ENCODE measurements at places on chromosomes 13 and 19.

DNA sequence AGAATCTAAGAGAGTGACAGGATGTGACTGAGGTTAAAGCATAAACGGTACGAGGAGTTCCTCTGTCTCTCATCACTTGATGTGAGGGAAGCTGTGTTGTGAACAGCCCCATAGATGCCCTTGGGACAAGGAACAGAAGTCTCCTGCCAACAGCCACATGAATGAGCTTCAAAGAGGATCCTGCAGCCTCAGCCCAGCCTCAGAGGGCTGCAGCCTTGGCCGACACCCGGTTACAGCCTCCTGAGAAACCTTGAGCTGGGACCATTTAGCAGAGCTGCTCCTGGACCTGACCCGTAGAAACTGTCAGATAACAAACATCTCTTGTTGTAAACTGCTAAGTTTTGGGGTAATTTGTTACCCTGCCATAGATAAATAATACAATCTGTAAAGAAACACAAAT lies 54.2 kb downstream of the CCNE1 start:
- no peak for DNase-seq
- no peaks in the 10 kb centered on the region for H3K4me1 ChIP-seq
- H3K27ac ChIP-seq, result no peak overlapping the region
- H3K36me3 ChIP-seq, result no peaks in the 10 kb centered on the region
- H3K4me3 ChIP-seq, result no peak overlapping the region
- peaks cover 11% of the 10 kb centered on the region for H3K27me3 ChIP-seq

GRCh38 chr19:840519-841206 lies at the start of gene PRTN3:
PRTN3 (plus strand) TSS chr19:840999; CDS start chr19:841009, 10 bp downstream.
- H3K27ac ChIP-seq, result no peak within 1 kb of the TSS
- H3K36me3 ChIP-seq, result no peaks in the 10 kb centered on the region
- no peaks in the 10 kb centered on the region for H3K4me1 ChIP-seq
- H3K4me3 ChIP-seq, result no peak within 1 kb of the TSS
- peaks cover 36% of the 10 kb centered on the region for H3K27me3 ChIP-seq

DNA sequence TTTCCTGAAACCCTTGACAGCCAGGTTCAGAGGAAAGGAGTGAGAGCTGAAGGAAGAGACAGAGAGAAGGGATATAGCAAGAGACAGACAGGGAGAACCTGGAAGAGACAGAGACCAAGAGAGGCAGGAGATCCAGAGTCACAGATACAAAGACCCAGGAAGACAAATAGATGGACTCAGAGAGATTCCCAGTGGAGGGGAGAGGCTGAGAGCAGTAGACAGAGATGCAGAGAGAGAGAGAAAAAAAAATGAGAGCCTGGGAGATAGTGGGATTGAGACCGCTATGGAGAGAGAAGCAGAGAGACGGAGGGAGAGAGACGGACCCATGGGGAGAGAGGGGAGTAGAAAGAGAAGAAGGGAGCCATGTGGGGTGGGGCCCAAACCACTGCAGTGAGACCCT lies 763 bp downstream of the FXYD7 start:
- H3K27ac ChIP-seq, result no peak overlapping the region
- H3K4me1 ChIP-seq, result peaks cover 12% of the 10 kb centered on the region
- no peaks in the 10 kb centered on the region for H3K27me3 ChIP-seq

GRCh38 chr19:47032171-47032811 lies 12.7 kb downstream of the NPAS1 start:
- no peak overlapping the region for H3K27ac ChIP-seq
- DNase-seq, result peak; percentile 52
- no peak overlapping the region for H3K4me3 ChIP-seq
- no peaks in the 10 kb centered on the region for H3K27me3 ChIP-seq

DNA sequence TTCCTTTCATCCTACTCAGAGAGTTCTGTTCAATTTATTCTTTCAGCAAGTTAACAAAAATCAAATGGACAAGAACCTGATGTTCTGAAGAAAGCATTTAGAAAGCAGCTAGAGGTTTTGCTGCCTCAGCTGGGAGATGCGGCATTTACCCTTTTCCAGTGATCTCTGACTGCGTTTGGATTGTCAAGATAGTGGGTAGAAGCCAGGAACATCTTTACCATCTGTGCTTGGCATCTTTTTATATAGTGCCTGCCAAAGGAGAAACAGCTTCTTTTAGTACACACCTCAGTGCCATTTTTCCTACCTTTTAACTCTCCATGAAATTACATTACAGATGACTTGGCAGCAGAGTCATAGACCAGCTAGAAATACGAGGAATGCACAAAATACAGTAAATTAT lies 680.8 kb downstream of the SLITRK1 start:
- DNase-seq, result no peak
- no peaks in the 10 kb centered on the region for H3K36me3 ChIP-seq
- H3K27ac ChIP-seq, result no peak overlapping the region
- H3K27me3 ChIP-seq, result no peaks in the 10 kb centered on the region
- H3K4me1 ChIP-seq, result no peaks in the 10 kb centered on the region

Measured in GM23248 (cell line).